ENCODE measurements at places on chromosomes 16 and 17. TPM values are rescaled to one million over a fixed set of nuclear protein-coding genes. Genes with fewer than 3 reads are reported as not detected.

DNA sequence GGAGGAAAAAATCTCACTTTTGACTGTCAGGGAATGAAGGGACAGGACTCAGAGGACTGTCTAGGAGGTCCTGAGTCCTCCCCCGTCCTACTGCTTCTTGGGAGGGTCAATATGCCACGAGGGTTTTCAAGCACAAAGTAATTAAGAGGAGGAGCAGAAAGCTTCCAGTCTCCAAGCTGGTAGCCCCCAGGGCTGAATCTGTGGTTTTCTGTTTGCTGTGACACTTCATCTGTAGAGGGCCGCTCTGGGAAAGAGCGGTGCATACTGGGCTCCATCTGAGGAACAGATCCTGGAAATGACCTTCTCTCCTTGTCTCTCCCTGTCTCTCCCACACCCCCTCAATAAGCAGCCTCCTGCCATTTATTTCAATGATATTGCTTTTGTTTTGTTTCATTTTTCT is 180.1 kb upstream of the SDK2 start:
- DNase-seq, result no peak
- H3K27ac ChIP-seq, result no peak overlapping the region
- H3K4me1 ChIP-seq, result peaks cover 5% of the 10 kb centered on the region

DNA sequence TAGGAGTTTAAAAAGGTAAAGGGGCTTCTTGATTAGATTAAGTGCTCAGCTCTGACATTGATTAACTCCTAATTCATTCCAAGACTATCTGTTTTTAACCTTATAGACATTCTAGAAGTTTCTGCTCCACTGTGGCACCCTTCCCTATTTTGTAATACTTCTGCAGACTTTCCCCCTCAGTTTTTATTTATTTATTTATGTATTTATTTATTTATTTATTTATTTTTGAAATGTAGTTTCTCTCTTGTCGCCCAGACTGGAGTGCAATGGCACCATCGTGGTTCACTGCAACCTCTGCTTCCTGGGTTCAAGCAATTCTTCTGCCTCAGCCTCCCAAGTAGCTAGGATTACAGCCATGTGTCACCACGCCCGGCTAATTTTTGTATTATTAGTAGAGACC is 185.8 kb downstream of the PHKB start:
- no peak for DNase-seq
- no peak overlapping the region for H3K27ac ChIP-seq
- no peaks in the 10 kb centered on the region for H3K27me3 ChIP-seq
- peaks cover 12% of the 10 kb centered on the region for H3K4me1 ChIP-seq

Gene ARL5C
- not detected for total RNA-seq

Gene NPIPB9
- total RNA-seq, result 1.5 TPM

- no peak overlapping the region for H3K27ac ChIP-seq
- H3K4me1 ChIP-seq, result peaks cover 7% of the 10 kb centered on the region
- H3K4me3 ChIP-seq, result no peak overlapping the region
- no peak for DNase-seq
- no peaks in the 10 kb centered on the region for H3K27me3 ChIP-seq
These were observed 5.6 kb upstream of the ST3GAL2 start for GRCh38 chr16:70444249-70445063.

GRCh38 chr17:12118617-12119016 is 97.9 kb downstream of the MAP2K4 start:
- no peak overlapping the region for H3K4me3 ChIP-seq
- peaks cover 45% of the 10 kb centered on the region for H3K36me3 ChIP-seq
- H3K27ac ChIP-seq, result no peak overlapping the region
- H3K4me1 ChIP-seq, result no peaks in the 10 kb centered on the region

DNA sequence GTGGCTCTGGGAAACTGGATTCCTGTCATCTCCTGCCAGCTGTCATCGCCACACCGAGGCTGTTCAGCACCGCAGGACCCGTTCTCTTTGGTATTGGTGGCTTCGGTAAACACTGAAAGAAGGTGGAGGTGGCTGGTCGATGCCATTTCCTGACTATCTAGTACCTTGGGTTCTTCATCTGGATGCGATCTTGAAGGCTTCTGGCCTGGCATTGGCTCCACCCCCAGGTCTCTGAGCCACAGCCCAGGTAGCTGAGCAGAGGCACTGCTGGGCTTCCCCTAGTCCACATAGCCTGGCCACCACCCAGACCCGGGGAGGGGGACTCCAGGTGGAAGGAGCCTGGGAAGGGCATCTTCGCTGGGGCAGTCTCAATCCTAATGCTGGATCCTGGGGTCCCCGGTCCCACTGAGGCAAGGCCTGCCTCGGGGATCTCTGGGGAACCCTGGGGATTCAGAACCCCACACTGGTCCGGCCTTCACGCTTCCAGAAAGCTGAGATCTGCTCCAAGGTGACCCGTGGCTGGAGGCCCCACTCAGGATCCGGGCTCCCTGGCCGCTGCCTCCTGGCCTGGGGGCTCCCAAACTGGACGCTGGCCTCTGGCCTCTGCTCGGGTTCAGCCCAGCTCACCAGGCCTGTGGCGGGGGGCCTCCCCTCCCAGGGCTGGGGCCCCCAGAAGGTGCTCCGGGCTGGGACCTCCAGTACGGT is 1.8 kb downstream of the C16orf54 start:
- H3K36me3 ChIP-seq, result no peaks in the 10 kb centered on the region
- no peak for DNase-seq
- H3K27ac ChIP-seq, result peak overlapping the region; percentile 94
- peak overlapping the region; percentile 56 for H3K4me3 ChIP-seq
